ENCODE measurements at places on chromosomes 3 and 15.

- no peak for DNase-seq
These were observed at the start of gene CCR3 for GRCh38 chr3:46242120-46242519. Gene CCR3 (plus strand): TSS chr3:46242460. CDS start chr3:46265159, 22,699 bp downstream.

DNA sequence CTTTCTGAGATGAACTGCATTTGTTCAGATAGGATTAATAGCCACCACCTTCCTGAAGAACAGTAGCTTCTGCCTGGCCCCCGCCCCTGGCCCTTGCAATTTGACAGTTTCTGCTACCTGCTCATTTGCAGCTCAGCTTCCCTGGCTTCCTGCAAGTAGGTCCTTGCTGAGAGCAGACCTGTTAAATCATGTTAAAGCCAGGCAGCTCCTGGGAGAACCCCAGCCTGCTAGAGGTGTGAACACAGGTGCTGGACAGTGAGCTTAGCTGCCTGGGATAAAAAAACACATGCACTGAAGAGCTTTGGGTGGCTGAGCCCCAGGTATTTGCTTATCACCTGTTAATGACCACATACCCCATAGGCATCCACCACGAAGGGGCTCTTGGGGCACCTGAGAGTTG lies 143.4 kb downstream of the PTPRG start:
- no peak for DNase-seq

DNA sequence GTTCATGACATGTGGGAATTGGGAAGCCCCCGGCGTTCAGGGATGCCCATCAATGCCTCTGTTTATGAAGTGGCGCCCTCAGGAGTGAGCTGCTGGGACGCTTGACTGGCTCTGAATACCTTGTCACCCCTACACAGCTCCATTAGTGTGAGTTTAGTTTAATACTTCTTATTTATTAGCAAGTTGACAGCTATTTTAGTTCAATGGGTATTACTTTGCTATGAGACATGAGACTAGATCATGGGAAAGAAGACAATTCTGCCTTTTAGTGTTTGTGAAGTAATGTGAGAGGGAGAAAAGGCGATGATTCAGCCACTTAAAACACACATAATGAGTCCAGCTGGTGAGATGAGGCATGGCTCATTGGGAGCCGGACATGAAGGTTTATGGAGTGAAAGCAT lies 678.5 kb downstream of the NR2F2 start:
- no peak for DNase-seq

DNA sequence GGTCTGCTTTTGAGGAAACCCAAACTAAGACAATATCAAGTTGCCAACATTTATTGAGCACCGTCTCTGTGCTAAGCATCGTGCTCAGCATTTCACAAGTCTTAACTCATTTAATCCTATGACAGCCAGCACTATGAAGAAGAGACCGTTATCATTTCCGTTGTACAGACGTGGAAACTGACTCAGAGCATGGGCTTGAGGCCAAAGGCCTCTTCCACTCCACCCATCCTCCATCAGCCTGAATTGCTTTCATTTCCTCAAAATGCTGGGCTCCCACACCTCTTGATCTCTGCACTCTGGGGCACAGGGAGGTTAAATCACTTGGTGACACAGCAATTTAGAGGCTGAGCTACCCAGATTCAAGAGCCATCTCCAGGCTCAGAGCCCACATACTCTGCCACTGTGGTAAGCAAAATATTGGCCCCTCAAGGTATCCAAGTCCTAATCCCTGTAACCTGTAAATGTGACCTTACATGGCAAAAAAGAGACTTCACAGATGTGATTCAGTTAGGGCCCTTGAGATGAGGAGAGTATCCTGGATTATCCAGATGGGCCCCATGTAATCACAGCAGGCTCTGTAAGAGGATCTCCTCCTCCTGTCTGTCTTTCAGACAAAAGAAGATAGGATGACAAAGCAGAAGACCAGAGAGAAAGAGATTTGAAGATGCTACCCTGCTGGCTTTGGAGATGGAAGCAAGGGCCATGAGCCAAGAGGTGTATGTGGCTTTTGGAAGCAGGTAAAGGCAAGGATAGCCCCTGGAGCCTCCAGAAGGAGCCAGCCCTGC lies 24.3 kb upstream of the FLNB start:
- DNase-seq: peak; percentile 69

- DNase-seq: no peak
These were observed 52.6 kb upstream of the VILL start for GRCh38 chr3:37938011-37938410.

GRCh38 chr3:129892857-129893580 lies 492 bp downstream of the TMCC1 start:
- DNase-seq: peak; percentile 92

DNA sequence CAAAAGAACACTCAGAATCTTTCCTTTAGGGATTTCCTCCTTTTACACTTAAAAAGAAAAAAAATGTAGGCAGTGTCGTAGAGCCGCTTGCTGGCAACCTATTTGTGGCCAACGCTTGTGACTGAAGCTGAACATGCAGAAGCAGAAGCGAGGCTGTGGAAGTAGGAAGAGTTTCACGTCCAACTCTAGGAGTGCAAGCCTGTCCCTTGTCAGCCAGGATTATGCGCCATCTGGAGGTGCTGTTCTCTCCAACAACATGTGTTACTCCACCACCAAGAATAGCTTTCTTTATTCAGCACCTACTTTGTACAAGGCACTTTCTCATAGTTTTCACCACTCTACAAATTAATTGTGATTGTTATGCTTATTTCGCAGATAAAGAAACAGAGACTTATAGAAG lies 223.2 kb upstream of the LMCD1 start:
- no peak for DNase-seq

GRCh38 chr3:118400886-118401285 lies 633.8 kb downstream of the IGSF11 start:
- no peak for DNase-seq

All from activated effector memory CD4-positive, alpha-beta T cell treated with anti-CD3 and anti-CD28 coated beads, Interleukin-2, amount 50 U/mL, for 16 hours (primary cell).